ENCODE measurements at places on chromosomes 5 and 9. TPM values are rescaled to one million over a fixed set of nuclear protein-coding genes. Genes with fewer than 3 reads are reported as not detected.

CCNO gene
- total RNA-seq, result not detected

DNA sequence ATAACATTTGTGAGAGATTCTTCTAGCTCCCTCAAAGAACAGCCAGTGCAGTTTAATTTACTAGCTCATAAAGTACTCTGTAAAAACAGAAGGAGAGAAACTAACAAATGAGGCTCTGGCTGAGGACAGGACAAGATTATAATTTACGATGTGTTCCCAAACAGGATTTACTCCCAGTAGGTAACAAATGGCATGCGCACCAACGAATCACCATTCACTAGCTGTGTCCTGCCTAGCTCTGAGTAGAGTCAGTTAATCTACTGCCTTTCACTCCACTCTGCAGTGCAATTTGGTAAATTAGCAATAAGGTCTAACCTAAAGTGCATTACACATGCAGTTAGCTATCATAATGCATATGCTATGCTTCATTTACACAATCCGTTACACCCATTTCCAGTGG, 497.4 kb upstream of the CCNG1 start:
- DNase-seq, result no peak

- no peak for DNase-seq
Measured at GRCh38 chr5:128498844-128499455, 39.1 kb downstream of the FBN2 start.

KIF3A gene
- 20.6 TPM for total RNA-seq

DMRT3 gene
- not detected for total RNA-seq

DNA sequence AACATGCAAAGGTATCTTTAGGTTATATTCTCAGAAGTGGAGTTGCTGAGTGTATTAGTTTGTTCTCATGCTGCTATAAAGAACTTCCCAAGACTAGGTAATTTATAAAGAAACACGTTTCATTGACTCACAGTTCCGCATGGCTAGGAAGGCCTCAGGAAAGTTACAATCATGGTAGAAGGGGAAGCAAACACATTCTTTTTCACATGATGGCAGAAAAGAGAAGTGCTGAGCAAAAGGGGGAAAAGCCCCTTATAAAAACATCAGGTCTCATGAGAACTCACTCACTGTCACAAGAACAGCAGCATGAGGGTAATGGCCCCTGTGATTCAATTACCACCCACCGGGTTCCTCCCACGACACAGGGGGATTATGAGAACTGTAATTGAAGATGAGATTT, 163.6 kb upstream of the PRLR start:
- DNase-seq, result no peak

AJM1 gene
- total RNA-seq, result 1.2 TPM

DNA sequence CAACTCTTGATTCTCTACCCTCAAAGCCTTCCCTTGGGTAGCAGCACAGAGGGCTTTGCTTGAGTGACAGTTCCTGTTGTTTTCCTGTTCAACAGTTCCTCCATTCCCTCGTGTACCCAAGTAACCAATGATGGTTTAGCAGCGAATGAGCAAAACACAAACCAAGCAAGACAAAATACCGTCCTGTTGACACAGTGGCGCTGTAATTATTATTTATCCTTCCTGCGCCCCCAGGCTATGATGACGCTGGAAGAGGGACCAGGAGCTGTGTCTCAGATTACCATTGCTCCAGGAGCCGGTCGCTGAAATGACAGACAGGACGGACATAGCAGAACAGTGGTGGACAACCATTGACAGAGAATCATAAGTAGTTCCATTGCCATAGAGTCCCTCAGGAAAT, 154.8 kb downstream of the GADD45G start:
- DNase-seq, result no peak

DNA sequence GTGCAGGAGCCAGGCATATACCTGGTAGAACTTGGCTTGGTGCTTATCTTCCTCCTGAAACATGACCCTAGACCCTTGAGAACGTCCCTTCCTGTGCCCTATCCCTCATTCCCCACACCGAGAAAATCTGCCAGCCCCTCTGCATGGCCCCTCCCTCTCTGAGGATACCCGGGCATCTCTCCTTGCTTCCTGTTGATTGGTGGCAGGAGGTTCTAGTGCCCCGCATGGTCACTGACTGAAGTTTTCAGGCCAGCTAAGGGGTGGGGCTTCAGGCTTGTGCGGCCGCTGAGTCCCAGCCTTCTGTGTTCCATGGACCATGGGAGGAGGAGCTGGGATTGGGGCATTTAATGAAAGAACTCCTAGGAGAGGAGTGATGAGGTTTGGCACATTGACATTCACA, 22.8 kb downstream of the IGIP start:
- DNase-seq, result no peak

DNA sequence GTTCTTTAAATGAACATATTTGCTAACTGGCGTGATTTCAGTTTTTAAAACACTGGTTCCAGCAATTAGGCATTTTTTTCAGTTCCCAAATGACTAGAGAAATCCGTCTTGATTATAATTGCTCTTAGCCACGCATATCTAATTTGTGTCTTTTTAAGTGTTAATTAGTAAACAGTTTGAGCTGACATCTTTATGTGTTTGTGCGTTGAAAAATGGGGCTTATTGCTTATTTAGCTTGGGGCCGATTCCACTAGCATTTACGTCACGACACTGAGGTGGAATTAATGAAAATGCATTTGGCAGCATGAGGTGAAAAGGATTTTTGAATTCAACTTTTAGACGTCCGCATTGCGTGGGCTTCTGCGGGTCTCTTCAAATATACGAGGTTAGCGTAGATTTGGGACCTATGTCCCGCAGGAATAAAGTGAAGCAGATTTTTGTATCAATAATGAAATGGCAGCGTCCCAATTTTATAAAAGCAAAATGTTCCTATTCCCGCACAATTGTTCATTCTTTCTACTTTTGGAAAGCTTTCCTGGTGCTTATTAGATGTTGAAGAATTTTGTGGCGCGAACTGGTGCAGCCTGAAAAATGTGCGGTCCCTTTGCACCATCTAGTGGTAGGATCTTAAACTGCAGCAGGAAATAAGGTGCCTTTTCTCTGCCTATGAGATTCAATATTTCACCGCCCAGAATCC, 122.7 kb upstream of the LMX1B start:
- no peak for DNase-seq

- no peak for DNase-seq
Measured at GRCh38 chr9:89884356-89885083, 279.7 kb downstream of the GADD45G start.

DNA sequence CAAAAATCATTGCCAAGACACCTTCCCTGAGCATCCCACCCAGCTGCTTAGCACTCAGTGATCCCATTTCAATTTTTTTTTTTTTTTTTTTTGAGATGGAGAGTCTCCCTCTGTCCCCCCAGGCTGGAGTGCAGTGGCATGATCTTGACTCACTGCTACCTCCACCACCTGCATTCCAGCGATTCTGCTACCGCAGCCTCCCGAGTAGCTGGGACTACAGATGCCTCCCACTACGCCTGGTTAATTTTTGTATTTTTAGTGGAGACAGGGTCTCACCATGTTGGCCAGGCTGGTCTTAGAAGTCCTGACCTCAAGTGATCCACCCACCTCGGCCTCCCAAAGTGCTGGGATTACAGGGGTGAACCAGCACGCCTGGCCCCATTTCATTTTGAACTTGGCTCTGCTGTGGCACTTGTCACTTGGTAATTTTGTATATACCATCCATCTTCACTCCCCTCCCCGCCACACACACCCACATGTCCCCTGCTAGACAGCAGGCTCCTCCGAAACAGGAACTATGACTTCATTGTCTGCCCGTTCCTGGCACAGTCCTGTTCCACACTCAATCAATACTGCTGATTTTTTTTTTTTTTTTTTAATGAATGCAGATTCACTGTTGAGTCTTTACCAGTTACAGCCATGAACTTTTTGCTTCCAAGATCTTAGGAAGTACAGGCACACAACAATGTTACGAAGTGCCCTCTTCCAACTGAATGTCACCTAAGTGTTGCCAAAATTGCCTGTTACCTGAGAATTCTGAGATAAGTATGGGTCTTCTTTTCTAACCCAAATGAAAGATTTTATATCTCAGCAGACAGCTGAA, 17.3 kb upstream of the ZBTB34 start:
- DNase-seq, result no peak

DNA sequence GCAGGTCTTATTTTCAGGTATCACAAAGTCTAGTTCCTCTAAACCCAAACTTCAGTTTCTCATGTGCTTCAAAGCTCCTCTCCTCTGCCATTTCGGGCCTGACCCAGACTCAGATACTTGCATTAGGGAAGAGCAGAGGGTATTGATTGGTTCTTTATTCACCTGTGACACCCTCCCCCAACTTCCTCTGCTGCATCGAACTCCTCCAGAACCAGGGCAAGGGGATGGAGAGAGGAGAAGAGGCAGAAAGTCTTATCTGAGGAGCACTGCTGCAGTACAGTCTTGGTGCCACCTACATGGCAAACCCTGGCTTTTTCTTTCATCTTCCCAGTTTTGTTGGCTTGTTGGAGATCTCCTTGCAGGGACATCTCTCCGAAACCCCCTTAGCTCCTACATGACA, 96.0 kb upstream of the OSMR start:
- no peak for DNase-seq

DNA sequence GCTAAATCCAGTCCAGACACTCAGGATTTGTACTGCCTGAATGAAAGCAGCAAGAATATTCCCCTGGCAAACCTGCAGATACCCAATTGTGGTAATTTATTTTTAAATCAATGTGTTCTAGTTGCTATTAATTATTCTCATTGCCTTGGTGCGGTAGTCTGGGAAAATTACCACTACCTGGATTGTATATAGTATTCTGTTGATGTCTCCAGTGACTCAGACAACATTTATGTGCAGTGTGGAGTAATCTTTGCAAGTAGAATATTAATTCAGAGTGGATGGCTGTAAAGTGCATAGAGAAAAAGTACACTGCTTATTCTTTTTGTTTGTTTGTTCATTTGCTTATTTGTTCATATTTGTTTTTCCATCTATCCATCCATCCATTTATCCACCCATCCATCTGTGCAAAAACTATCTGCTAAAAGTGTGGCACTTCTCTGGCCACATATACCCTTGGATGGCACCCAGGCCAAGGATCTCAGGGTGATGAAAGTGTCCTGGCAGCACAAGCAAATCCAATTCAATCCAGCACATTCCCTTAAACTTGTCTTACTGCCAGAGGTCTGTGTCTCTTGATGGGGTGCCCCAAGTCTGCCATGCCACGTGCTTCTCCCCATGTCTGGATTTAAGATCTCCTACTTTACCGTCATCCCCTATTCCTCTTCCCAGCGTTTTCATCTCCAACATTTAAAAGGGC, 41.3 kb downstream of the NTRK2 start:
- no peak for DNase-seq

FANCG gene
- 17.2 TPM for total RNA-seq

- DNase-seq, result no peak
Measured at GRCh38 chr9:8331507-8332330, 532.1 kb upstream of the DMAC1 start.

SLC6A3 gene
- total RNA-seq, result 0.49 TPM

STPG3 gene
- total RNA-seq, result not detected

DNA sequence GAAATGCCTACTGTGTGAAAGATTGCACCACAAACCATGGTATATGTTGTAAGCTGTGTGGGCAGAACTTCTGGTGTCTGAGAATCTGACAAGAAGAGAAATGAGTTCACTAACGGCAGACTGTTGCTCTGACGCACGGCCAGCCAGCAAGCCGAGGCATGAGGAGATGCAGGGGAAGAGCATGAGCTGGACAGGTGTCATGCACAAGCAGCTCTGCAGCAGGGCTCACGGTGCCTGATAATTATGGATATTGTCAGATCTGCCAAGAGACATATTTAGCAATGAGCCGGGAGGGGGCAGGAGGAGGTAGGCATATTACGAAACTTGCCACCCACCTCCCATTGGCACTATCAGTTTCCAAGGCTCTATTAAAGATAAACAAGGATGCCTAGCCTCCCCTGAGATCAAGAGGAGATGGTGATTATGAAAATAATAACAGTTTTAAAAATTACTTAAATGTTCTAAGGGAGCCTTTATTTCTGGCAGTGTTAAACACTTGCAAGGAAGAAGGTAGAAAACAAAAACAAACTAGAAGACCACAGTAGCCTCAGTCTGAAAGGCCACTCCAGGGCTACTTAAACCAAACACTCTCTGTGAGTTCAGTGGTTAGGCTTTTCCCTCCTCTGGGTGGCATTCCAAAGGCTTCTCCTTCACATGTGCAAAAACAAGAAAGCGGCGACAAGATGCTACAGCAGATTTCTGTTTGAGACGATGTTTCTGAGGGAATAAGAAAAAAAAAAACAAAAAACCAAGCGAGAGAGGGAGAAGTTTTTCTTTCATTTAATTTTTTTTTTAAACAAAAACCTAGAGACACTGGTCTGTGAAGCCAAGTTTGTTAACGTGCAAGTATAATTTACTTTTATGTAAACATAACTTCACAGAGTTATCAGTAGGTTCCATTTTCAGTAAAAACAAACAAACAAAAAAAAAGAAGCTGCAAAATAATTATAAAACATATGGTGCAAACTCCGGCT, 339.5 kb downstream of the BNC2 start:
- DNase-seq, result no peak

WNT8A gene
- total RNA-seq, result not detected

- no peak for DNase-seq
Measured at GRCh38 chr5:58330781-58331180, 129.1 kb downstream of the PLK2 start.

TMEM245 gene
- total RNA-seq, result 47.4 TPM
